ENCODE measurements at places on chromosomes 6 and 20.

- DNase-seq: no peak
These were observed 66.5 kb upstream of the LY86 start for GRCh38 chr6:6521961-6522482.

DNA sequence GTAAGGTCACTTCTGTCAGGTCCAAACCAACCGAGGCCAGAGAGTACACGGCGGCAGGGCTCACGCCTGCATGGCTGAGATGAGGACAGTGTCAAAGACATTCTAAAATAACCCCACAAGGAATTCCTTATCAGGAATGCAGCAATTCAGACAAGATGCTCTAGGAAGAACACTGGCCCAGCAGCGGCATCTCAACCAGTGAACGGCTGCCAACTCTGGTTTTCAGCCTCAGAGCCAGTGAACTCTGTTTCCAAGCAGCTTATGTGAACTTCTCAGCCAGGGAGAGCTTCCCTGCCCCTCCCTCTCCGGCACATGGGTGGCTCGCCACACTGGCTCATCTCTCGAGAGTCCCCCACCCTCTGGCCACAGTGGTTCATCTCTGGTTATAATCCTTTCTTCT lies 36.9 kb downstream of the KCNQ2 start:
- no peak for DNase-seq

GRCh38 chr6:139313229-139313628 lies 21.4 kb upstream of the TXLNB start:
- no peak for DNase-seq

DNA sequence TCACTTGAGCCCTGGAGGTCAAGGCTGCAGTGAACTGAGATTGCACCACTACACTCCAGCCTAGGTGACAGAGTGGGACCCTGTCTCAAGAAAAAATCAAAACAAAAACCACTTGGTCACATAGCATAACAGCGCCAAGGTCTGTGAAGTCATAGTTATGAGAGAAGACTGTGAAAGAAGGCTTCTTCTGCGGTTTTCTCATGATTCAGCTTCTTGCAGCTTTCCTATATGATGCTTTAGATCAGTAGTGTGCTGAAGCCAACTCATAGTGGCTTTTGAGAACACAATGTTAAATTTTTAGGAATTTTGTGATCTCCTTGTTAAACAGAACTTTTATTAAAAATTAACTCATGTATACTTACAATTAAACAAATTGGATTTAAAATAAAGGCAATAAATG lies 136.2 kb upstream of the GLP1R start:
- no peak for DNase-seq

DNA sequence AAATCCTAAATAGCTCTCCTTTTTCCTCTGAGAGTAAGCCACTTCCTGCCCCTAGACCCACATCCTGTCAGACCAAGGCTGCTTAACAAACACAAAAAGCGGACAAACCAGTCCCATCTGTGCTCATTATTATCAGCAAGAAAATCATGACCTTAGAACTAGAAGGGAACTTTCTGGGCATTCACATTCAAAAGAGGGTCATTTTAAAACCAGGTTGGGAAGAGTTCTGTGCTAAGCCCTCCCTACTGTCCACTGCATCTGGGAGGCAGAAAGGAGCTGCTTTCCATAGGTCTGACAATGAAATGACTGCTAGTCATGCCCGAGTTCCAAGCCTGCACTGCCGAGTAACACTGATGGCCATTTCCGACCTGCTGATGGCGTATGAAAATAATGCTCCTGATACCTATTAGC lies 15.4 kb downstream of the EZR start:
- DNase-seq: no peak

GRCh38 chr6:71523548-71523947 lies 234.9 kb downstream of the OGFRL1 start:
- DNase-seq: no peak

DNA sequence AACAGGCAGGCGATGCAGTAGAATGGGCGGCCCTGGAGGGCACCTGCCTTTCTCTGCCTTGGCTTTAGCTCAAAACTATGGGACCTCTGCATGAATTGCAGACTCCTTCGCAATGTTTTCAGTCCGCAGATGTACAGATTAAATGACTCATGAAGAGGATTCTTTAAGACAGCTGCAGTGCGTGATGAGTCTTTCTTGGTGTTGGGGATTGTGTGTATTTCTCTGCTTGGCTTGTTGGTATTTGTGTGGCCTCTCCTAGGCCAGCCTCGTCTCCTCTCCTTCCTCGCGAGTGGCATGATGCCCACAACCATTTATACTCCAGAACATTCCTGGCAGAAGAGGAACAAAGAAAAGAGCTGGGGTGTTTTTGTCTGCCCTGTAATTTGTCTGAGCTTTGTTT lies 110.6 kb downstream of the SYNDIG1 start:
- no peak for DNase-seq

GRCh38 chr6:26327450-26328264 lies 37.3 kb upstream of the BTN3A2 start:
- DNase-seq: peak; percentile 76
